ENCODE measurements at places on chromosomes 6 and 20.

GRCh38 chr6:95596021-95596420 is 18.7 kb downstream of the MANEA start:
- no peak for DNase-seq

- no peak for DNase-seq
These were observed 537 bp upstream of the GABBR1 start for GRCh38 chr6:29633534-29633905.

DNA sequence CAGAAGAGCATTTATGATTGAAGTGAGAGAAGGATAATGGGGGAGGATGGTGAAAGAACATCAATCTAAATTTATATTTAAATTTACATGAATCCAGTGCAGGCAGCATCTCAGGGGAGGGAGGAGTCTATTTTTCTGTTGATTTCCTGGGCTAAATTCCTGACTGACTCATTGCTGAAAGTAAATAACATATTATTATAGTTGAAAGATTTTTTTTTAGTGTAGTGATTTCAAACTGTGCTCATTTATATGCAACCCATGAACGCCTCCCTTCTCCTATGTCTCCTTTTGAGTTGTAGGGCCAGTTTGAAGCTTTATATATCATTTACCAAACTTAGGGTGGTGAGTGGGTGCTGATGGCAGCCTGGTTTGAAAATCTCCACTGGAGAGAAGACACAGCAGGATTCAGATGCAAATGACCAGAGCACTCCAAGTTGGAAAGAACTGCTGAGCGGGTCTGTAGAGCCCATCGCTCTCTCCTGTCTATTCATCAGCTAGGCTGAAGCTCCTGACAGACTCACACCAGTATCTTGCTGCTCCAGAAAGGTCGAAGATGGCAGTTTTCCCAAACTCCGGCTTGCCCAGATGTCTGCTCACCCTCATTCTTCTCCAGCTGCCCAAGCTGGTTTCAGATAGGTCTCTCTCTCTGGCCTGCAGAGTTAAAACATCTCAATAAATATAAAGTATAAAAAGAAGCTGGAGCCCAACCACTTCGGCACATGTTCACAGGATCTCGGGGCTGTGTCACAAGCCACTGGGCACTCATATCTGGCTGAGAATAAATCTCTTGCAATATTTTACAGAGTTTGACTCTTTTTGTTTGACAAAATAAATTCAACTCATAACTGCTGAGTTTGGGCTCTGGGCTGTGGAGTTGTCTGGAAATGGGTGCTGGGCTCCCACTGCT is 18.3 kb downstream of the BTN2A1 start:
- DNase-seq: no peak

GRCh38 chr6:115241373-115241772 is 819.3 kb downstream of the FRK start:
- no peak for DNase-seq

- DNase-seq: no peak
These were observed 541.2 kb downstream of the QKI start for GRCh38 chr6:163955756-163956155.

DNA sequence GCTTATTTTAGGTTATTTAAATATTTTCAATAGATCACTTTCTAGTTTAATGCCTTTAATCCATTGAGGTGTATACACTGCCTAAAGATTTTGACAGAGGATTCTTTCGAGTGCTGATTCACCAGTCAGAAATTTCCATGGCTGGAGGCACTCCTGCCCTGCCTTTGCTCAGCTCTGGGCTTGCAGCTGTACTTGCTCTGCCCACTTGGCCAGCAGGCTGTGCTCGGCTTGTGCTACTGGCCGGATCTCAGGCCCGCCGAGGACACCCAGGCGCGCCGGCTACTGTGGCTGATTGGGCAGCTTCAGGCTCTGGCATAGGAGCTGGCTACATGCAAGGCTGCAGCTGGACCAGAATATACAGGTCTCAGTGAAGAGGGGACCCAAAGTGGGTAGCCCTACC is 675.1 kb upstream of the MMS22L start:
- no peak for DNase-seq

Measured in pons (tissue), 1 donor.